ENCODE measurements at places on chromosomes 1 and 21.

- no peak for DNase-seq
Measured at GRCh38 chr1:65170511-65171142, 22.6 kb downstream of the AK4 start.

GRCh38 chr1:1677718-1678580 is 14.6 kb downstream of the SLC35E2B start:
- no peak for DNase-seq

GRCh38 chr1:198775606-198776005 is 136.8 kb downstream of the PTPRC start:
- no peak for DNase-seq

DNA sequence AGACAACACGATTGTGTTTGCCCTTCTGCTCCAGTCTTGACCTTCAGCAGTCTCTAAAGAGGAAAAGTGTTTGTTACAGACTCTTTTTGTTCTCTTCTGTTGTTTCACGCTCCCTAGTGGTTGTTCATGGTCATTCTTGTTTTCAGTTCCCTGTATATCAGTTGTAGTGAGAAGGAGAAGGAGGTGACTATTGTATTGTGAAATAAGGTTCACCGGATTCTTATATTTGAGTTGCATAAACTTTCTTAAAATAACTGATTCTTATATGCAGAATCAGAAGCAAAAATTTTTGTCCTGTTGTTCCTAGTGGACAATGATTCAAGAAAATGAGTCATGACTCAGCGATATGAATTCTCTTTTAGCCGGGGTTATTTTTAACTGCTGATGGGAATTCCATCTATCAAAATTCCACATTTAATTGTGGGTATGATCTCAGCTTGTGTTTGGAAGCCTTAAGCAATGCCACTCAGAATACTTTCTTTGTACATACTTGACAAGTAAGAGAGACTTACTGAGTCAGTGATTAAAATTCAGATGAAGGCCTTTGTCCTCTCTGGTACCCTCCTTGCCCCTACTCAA is 152.2 kb downstream of the CLEC20A start:
- no peak for DNase-seq

- DNase-seq, result no peak
Measured at GRCh38 chr1:109722908-109723691, 11.0 kb downstream of the GSTM5 start.

- no peak for DNase-seq
Measured at GRCh38 chr1:206829875-206830274, 35.5 kb upstream of the IL20 start.

DNA sequence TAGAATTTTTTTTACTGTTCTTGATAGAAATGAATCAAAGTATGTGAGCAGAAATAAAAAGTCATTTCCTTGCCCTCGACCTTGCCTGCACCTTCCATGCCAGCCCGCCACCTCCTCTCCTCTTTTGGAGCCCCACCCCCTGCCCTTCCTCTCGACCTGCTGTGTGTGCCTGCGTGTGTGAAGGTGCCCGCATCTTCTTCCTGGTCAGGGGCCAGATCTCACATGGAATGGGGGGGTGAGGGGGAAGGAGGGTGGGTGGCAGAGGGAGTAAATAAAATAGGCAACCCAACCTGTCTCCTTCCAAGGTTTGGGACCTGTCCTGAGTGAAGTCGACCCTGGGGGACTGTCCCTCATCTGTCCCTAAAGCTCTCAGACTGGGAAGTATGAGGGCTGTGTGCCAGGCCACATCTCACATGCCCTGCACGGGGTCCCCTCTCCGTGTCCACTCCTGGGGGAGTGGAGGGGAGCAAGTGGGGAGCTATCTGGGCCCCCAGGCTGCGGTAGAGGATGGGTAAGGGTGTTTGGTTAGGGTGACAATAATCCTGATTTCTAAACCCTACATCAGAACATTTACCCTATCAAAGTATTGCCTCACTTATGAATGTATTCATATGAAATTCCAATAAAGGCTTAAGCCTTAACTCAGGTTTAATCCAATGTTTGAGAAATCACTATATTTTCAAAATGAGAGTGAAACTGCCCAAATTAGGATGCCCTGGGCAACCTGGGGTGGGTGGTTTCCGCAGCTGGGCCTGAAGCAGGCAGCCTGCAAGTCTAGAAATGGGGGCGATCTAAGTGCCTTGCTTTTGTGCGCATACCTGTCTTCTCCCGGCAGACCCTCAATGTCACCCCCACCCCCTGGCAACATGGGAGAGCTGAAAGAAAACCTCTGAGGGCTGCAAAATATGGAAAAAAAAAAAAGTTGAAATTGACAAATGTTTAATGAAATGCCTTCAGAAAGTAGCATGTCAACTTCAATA is 15.4 kb downstream of the AMPD2 start:
- DNase-seq, result no peak
